ENCODE measurements at places on chromosomes 7 and 10.
A peak's percentile ranks its signal among the peaks of the same experiment; 100 is the strongest.

- no peak for DNase-seq
Measured at GRCh38 chr10:78320506-78320905, 286.8 kb downstream of the RPS24 start.

GRCh38 chr7:42876182-42877068 lies 35.4 kb downstream of the C7orf25 start:
- DNase-seq: peak; percentile 59

DNA sequence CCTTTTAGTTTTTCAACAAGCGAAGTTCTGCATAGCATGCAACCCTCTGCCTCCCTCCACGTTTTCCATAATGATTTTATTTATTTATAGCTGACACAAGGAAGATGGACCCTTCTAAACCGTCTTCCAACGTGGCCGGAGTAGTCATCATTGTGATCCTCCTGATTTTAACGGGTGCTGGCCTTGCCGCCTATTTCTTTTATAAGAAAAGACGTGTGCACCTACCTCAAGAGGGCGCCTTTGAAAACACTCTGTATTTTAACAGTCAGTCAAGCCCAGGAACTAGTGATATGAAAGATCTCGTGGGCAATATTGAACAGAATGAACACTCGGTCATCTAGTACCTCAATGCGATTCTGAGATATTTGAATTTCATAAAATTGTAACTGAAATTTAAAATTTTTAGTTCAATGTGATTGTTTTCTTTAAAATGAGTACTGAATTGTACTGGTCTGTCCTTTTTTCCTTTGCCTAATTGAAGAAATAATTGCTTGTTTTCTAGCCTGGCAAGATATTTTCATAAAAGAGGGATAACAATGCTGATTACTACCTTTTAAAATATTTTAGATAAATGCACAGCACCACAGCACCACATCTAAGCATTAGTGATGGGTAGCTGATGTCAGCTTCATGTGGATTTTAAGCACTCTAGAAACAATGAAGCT lies 41.5 kb upstream of the SLC39A12 start:
- DNase-seq: peak; percentile 30

DNA sequence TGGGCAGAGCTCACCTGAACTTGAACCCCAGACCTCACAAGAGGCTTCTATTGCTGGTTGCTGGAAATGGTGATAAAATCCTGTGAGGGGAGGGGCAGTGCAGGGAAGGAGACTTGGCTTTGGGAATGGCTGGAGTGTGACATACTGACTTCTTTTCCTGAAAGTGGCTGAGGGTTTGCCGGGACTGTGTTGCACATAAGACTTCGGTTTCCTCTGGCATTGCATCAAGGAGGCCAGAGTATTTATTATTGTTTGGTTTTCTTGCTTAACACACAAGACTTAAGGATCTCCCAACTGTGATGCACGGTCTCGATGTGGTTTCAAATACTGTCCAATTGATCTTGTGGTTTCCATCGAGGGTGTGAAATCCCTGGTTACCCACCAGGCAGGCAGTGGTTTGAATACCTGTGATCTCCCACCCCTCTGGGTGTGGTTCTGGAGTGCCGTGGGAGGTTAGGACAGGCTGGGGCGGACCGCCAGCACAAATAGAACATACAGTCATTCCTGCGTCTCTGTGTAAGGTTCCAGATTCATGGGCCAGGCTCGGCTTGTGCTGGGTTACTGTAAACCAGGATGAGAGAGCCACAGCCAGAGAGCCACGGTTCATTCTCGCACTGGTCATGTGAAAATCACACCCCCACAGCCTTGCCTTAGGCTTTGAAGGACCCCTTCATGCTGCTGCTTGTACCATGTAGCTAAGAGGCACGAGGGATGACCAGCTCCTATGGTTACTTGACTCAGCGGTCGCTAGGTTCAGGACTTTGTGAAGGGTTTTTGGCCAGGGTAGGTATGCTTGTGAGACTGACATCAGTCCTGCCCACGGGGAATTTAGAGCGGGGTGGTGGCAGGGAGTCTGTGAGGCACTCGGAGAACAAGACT lies 39.2 kb downstream of the WBP1L start:
- DNase-seq: peak; percentile 79

DNA sequence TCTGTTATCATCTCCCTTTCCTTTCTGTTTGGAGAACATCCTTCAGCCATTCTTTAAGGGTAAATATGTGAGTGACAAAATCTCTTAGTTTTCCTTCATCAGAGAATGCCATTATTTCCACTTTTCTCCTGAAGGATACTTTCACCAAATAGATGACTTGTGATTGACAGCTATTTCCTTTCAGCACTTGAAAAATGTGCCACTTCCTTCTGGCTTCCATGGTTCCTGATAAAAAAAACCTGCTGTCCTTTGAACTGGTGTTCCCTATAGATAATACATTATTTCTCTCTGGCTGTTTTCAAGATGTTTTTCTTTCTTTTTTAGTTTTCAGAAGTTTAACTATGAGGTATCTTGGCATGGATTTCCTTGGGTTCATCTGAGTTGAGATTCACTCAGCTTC lies 79.7 kb downstream of the TBXAS1 start:
- DNase-seq: no peak

GRCh38 chr10:767211-767610 lies 77.7 kb upstream of the DIP2C start:
- DNase-seq: no peak
